D341Med (cell line): ENCODE measurements at places on chromosomes 5 and 9.

GRCh38 chr5:88677376-88677895 is 205.5 kb downstream of the MEF2C start:
- DNase-seq: no peak

DNA sequence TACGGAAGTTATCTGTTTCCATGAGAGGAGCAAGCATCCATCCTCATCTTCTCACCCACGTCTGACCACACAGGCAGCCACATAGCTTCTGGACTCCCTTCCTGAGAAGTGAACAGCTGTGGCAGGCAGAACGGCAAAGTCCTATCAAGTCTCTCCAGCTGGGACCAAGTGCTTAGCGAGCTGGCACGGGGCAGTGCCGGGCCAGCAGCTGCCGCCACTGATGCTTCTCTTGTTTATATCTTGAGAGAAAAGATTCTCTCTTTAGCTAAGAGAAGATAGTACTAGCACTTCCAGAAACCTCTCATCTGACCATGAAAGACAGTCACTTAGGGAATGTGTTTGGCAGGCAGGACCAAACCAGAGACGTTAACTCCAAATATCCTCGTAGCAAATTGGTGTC is 37.2 kb downstream of the PLAC8L1 start:
- no peak for DNase-seq

DNA sequence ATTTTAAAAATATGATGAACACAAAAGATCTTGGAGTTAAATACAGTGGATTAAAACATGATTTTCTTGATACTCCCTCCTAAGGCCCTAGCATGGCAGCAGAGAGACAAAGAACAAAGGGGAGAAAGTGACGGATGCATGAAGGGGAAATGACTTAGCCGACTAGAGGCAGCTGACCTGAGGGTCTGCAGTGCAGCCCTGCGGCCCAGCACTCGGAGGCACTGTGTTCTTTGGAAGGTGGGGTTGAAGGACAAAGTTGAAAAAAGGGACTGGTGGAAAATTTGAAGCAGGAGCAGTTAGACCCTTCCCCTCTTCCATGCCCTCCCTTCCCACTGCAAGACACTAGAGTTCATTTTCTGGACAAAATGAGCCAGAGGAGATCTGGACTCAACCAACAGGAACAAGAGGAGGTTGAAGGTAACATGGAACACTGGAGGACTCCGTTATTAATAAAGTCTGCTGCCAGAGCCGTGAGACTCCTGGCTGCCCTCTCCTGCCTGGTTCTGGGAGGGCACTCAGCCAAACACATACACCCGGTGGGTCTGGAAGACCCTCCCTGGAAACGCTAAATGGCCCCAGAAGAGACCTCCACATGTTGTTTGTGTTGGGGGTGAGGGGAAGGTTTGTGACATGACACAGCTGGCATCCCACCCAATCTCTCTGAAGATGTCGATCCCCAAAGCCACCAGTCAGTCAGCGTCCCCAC is 98.1 kb downstream of the JMY start:
- no peak for DNase-seq

DNA sequence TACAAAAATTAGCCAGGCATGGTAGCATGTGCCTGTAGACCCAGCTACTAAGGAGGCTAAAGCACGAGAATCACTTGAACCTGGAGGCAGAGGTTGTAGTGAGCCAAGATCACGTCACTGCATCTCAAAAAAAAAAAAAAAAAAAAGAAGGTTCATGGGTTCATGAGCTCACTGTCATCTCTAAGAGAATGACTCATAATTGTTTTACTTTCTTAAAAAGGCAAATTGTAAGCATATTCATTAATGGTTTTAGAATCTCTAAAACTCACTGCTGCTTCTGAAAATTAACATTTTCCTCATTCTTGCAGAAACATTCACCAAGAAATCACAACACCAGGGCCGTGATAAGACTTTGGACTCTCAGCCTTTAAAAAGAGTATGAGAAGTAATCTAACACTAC is 103.6 kb downstream of the GNA14 start:
- DNase-seq: no peak

DNA sequence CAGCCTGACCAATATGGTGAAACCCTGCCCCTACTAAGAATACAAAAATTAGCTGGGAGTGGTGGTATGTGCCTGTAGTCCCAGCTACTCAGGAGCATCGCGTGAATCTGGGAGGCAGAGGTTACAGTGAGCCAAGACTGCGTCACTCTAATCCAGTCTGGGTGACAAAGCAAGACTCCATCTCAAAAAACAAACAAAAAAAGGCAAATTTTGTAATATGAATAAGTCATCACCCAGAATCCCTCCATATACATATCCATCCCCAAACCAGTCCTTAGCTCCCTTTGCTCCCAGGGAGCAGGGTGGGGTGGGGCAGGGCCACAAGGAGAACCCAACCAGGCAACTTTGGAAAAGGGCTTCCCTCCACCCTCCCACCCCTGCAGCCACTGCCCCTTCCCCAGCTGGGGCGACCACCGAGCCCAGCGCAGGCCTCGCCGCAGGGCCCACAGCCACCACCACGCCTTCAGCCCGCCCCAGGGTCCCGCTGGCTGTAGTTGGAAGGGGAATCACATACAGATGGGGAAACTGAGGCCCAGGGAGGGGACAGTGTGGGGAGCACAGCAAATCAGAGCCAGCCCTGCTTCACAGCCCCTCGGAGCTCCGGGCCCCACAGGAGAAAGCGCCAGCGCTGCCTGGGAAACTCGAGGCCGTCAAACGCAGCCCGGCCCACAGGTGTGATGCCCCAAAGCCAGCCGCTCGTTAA is 7.8 kb downstream of the NOTCH1 start:
- no peak for DNase-seq

DNA sequence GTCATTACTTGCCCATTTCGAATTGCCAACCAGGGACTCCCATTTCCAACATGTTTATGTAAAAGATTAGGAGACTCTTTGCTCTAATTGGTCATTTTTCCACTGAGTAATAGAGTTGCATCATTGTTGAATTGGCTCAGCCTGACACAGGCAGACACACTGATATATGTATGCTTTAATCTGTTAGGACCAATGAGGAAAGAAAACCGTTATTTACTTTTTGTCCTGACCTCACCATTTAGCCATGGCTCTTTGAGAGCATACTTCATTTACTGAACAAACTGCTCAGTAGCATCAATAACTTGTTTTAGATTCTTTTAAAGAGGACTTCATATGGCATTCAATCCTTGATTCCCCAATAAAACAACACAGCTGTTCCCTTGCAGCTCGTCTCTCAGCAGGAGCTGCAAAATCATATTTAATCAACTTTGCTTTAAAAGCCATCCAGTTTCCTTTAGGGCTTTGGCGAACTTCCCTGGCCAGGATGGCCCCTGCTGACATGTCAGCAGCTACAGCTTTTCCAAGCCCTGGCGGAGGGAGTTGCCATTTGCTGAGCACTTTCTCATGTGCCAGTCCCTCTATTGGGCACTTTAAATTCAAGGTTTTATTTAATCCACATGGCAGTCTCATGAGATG is 251.5 kb upstream of the TNC start:
- no peak for DNase-seq

- DNase-seq: no peak
These were observed 68.9 kb downstream of the RASEF start for GRCh38 chr9:82993856-82994605.

DNA sequence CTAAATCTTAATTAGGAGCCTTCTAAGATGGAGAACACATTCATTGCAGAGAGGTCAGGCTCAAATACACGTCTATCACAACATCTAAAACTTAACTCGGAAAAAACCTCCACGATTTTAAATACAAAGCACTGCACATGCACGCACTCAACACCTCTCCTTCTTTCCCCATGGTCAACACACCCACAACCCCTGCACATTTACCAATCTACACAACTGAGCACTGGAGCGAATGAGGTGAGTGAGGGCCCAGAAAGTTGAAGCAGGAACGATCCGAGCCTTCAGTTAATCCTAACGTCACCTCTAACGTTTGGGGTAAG is 278 bp upstream of the NIPSNAP3A start:
- DNase-seq: no peak

DNA sequence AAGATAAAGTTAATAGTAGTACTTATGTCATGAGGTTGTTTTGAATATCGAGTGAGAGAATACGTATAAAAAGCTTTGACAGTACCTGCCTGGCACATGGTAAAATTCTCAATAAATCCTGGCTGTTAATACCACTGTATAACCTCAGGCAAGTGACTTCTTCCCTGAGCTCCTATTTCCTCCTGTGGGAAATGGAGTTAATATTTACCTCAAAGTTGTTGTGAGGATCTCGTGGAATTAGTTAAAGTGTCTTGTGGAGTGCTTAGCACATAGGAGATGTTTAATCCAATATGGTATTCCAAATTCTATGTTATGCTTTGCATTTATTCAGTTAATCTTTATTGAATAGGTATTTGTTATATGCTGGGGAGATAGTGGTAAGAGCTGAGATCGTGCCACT is 18.5 kb downstream of the FOCAD start:
- no peak for DNase-seq

- no peak for DNase-seq
These were observed 195.2 kb upstream of the PTGER4 start for GRCh38 chr5:40484495-40484894.

GRCh38 chr5:11640158-11640873 is 263.9 kb downstream of the CTNND2 start:
- DNase-seq: no peak

- DNase-seq: no peak
These were observed 224.6 kb downstream of the GABBR2 start for GRCh38 chr9:98484162-98484561.

- no peak for DNase-seq
These were observed 74.9 kb downstream of the NREP start for GRCh38 chr5:111682121-111682520.

DNA sequence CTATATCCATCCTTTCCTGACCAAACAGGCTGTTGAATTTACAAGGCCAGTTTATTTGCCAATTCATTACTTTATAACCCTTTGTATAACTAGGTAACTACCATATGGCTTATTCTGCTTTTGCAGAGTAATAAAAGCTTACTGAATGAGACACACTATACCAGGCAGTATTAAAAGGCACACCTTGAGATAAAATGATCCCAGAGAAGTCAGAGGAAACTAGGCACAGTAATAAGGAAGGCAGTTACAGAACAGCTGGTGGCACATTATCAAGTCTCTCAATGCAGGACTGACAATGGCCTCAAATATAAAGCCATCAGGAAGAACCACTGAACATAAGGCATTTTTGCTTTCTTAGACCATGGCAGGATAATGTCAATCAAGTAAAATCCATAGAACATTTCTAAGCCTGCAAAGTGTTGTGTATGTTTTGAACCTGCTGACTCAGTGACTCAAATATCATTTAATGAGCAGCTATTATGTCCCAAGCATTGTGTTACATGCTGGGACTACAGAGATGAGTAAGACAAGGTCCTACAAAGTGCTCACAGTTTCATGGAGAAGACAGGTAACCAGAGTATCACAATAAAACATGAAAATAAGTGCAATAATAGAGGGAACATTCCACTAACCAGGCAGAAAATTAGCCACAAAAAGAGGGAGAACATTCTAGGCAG is 52.5 kb downstream of the OXCT1 start:
- DNase-seq: no peak

DNA sequence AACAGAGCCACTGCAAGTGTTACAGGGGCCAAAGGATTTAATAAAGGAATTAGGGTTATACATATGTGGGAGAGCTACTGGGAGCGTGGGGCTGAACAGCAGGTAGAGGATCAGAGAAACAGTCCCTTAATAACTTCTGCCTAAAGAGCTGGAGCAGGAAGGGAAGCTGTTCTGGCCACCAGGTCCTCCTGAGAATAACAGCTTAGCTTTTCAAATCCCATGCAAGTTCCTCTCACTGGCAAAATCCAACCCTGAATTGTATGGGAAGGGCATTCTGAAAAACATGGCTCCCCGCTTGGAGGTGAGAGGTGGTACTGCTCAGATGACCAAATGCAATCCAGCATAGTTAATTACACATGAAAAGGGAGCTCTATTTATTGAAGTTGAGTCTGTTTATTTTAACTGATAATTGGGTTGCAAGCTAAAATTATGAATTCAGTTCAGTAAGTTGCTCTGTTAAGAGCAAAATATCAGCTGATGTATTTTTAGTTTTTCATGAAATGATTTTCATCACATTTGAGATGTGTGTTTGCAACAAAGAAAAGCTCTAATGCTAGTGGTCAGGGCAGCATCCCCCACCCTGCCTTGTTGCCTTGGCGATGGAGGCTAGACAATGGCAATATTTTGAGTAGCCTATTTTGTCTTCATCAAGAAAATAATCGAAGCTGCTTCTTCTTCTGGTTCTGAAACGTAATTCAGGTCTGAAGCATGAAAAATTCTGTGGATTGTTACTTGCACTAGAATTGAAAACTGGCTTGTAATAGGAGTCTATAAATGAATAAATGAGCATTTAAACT is 58.4 kb upstream of the SH3GL2 start:
- DNase-seq: no peak

- DNase-seq: no peak
These were observed 7.0 kb upstream of the C9 start for GRCh38 chr5:39371367-39371635.

DNA sequence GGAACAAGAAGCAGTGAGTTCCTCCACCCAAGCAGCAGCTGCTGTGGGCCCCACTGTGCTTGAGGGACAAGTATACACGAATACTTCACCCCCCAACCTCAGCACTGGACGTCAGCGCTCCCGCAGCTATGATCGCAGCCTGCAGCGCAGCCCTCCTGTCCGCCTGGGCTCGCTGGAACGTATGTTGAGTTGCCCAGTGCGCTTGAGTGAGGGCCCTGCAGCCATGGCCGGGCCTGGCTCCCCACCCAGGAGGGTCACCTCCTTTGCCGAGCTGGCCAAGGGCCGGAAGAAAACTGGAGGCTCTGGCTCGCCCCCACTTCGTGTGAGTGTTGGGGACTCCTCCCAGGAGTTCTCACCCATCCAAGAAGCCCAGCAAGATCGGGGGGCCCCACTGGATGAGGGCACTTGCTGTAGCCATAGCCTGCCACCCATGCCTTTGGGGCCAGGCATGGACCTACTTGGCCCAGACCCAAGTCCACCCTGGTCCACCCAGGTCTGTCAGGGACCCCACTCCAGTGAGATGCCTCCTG is 57.1 kb upstream of the TESK1 start:
- no peak for DNase-seq

DNA sequence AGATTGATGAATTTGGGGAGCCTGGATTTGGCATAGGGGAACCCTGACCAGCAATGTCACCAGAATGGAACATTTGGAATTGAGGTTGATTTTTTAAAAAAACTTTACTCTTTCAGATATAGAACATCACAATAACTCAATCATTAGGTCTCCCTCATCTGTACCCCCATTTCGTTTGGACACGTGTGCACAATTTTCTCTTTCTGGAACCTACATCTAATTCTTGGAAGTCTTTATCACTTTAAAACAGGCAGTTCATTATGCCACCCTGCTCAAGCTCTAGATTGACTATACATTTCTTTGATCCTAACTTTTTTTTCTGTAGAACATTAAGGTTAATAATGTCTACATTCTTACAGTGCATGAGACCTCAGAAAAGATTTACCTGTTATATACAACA is 3.7 kb upstream of the SSBP2 start:
- DNase-seq: no peak

GRCh38 chr5:10876006-10876744 is 115.1 kb upstream of the DAP start:
- DNase-seq: no peak

- no peak for DNase-seq
These were observed 210.7 kb downstream of the HINT1 start for GRCh38 chr5:130954336-130954735.
